GM12891 (cell line): ENCODE measurements at places on chromosomes 7 and 10.

DNA sequence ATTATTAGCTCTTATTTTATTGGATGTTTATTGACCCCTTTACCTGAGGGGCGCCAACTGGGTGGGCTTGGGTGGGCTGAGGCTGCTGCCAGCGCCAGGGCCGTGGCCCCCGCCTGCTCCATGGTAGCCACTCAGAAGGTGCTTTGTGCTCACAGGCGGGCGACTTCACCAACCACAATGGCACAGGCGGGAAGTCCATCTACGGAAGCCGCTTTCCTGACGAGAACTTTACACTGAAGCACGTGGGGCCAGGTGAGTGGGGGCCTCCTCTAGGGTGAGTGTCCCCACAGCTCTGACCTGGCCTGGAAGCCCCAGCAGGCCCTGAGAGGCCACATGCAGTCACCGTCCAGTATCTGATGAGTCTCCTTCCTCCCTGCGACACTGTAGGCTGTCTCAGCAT lies 4.1 kb downstream of the PPIF start:
- no peak for DNase-seq

GRCh38 chr10:69470463-69471384 lies 19.5 kb downstream of the TSPAN15 start:
- no peak for DNase-seq

DNA sequence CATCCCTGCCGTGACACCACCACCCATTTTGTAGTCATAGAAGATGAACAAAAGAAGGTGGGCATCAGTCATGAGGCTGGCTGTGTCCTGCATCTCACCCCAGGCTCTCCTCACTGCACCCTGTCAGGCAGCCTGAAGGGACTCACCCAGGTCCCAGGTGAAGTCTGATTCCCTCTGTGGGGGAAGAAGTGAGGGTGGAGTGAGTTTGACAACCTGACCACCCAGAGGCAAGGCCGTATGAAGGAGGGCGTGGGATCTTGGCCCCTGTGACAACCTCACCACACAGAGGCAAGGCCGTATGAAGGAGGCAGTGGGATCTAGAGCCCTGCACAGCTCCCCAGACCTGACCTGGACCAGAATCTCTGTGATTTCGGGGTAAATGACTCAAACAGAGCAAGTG lies 152.5 kb downstream of the DIP2C start:
- DNase-seq, result no peak

DNA sequence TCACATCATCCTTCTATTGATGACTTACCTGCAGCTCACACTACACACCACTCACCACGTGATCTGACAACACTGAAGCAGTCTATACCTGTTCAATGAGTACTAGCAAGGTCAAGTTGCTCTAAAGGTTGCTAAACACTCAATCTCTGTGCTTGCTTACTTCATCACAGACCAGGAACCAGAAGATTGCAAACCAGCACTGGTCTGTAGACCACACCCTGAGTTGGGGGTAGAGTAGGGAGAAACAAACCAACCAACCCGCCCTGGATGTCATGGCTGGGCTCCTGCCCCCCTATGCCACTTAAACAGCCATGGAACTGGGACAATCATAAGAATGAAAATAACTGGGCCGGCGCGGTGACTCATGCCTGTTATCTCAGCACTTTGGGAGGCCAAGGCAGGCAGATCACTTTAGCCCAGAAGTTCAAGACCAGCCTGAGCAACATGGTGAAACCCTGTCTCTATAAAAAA lies 19.6 kb downstream of the DLG5 start:
- DNase-seq, result no peak

DNA sequence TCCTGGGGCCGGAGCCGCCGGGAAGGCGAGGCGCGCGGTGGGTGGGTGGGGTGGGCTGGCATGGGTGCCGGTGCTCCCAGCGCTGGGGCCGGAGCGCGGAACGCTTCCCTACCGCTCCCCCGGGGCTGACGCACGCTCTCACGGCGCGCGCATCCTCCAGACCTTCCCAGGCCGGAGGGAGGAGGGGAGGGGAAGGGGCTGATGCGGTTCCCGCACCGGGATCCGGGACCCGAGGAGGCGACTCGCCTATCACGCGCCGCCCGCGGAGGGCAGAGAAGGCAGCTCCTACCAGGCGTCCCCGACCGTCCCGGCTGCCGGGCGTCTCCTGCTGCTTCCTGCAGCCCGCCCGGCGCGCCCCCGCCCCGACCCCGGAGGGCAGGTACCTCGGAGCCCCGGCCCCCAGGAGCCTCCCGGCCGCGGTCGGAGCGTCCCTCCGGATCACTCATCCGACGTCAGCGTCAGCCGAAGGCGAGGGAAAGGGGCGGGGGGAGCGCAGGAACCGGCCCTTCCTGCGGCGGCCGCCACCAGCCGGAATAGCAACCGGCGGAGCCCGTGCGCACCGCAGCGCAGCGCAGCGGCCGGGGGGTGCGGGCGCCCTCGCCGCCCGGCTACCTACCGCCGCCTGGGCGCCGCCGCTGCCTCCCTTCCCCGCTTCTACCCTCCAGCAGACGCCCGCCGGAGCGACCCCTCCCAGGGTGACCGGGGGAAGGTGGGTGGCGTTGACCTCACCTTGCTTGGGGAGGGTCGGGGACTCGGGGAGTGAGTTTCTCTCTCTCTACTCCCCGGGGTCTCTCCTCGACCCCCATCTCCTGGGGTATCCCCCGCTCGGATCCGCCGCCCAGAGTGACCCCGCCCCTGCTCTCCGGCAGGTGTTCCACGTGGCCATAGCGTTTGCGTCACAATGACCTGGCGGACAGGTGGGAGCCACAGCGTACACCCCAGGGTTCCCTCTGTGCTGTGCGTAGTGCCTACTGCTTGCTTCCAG lies at the start of gene ICA1:
Gene ICA1 (minus strand): TSS at position 457 of the 985 bp plus-strand sequence. CDS start 26,241 bp downstream, outside the sequence.
- DNase-seq, result peak; percentile 42

DNA sequence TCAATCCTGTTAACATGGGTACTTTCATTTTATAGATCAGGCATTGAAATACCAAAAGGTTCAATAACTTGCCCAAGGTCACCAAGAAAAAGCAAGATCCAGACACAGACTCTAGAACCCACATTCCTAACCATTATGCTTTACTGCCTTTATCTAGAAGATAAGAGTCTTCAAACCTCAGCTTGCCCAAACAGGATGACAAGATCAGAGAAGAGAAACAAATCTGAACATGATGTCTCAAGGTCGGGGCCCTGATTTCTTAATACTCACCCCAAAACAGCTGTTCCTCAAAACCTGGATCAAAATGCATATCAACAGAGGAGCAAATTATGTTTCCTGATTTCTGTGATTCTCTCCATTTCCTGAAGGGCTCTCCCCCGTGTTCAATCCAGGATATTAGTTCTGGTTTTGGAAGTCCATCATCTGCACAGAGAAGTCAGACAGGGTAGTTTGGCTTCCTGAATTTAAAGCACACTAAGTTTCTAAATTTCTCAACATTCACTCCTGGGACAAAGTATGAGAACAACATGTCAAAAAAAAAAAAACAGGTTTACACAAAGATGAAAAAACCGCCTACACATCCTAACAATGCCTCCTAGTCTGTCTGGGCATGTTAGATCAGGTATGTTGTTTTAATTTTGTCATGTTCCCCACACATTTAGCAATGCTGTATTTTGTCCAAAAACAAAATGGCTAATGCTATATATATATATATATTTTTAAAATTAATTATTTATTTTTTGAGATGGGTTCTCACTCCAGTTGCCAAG lies 16.2 kb downstream of the ZNF786 start:
- no peak for DNase-seq
